Stimulated activated CD4-positive, alpha-beta T cell treated with anti-CD3 and anti-CD28 coated beads, Interleukin-15, amount 100 ng/mL, for 1 hour (primary cell): ENCODE measurements at places on chromosomes 1 and 21.

DNA sequence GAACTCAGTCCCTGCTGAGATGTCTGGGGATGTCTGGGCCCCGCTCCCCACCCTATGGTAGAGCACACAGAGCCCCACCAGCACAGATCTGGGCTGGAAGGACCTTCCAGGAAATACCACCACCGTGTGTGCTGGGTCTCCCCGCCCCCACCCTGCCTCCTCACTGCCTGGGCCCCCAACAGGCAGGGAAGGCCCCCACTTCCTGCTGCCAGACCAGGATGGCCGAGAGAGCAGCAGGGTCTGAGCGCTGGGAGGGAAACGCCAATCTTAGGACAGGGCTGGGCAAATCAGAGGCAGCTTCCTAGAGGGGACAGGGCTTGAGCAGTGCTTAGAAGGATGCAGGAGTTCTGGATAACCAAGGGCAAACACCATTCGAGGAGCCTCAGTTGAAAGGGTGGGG, 11.9 kb downstream of the ADGRB2 start:
- DNase-seq, result no peak

DNA sequence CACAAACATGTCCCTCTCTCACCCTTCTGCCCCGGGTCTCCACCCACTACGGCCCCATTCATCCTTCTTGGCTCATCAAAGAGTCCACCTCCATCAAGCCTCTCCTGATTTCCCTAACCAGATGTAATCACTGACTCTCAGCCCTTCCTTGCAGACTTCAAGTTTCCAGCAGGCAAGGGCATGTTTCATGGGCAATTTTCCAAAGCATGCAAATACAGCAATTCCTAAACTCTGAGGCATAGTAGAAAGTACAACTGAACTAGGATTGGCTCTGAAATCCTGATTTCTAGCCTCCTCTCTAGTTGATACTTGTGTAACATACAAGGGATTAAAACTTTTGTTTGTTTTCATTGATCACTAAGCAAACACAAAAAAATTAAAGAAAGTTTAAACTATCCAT, 109.1 kb upstream of the GADD45A start:
- DNase-seq, result no peak

DNA sequence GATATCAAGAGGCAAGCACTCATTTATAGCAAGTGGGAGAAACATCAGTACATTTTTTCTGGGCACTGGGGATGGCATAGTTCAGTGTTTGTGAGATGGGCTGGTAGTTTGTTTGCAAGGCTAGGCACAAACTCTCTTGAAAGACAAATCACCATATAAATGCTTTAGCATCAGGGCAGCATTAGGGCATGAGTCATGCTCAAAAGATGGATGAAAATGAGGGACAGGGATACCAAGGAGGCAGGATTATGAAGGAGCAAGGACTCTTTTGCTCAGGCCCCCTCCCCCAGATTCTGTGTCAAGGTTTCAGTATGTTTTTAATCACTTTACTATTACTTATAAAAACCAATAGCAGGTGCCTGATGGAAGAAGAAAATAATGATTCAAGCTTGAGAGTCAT, 43.9 kb upstream of the CAMK1G start:
- no peak for DNase-seq

DNA sequence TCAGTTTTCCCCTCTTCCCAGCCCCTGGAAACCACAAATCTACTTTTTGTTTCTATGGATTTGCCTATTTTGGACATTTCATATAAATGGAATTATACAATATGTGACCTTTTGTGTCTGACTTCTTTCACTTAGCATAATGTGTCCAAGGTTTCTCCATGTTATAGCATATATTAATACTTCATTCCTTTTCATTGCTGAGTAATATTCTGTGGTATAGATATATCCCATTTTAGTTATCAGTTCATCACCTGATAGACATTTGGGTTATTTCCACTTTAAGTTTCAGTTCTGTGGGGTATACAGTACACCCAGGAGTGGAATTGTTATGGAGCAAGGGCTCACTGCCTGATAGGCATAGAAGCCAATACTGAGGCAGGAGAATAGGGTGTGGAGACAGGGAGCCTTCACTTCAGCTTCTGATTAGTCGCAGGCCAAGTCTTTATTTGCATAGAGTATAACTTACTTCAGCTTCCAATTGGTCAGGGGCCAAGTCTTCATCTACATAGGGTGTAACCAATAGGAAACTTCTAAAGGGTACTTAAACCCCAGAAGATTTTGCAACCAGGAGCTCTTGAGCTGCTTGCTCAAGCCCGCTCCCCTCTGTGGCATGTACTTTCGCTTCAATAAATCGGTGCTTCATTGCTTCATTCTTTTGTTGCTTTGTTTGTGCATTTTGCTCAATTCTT, 8.3 kb upstream of the NVL start:
- DNase-seq, result no peak

DNA sequence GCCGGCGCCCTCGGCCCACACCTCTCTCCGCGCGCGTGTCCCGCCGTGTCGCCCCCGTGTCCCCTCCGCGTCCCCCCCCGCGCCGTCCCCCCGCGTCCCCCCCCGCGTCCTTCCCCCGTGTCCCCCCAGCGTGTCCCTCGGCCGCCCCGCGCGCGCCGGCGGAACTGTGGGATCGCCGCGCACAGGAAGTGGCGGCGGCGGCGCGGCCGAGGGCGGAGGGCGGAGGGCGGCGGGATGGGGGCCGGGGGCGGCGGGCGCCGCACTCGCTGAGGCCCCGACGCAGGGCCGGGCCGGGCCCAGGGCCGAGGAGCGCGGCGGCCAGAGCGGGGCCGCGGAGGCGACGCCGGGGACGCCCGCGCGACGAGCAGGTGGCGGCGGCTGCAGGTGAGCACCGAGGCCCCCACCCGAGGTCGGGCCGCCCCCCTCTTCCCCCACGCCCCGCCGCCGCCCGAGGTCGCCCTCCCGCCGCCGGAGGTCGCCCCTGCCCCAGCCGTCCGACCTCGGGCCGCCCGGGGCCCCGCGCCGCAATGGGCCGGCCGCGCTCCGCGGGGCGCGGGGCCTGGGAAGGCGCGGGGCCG, at the start of gene AGPAT3:
TSS of gene AGPAT3 (plus strand) at position 262 of the 578 bp plus-strand sequence. CDS start 94,459 bp downstream, outside the sequence.
- DNase-seq, result no peak

- DNase-seq, result no peak
Observed at GRCh38 chr21:42343556-42343955, 7.2 kb downstream of the TFF2 start.

GRCh38 chr21:33053951-33054350, 16.0 kb upstream of the OLIG1 start:
- no peak for DNase-seq

DNA sequence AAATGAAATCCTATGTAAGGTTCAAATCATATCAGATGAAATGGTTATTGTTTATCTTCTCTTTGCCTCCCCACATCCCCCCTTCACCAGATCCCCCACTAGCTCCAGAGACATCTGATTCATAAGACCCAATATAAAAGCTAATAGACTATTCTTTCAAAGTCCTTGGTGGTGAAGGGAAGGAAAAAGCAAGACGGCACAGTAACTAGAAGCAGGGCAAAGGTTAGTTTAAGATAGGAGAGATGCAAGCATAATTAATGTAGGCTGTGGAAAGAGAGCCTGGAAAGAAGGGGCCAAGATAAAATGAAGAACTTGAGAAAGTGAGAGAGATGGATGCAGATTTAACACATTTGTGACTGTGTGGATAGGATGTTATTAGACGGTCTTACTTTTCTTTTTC, 33.8 kb downstream of the BTG3 start:
- DNase-seq, result no peak

DNA sequence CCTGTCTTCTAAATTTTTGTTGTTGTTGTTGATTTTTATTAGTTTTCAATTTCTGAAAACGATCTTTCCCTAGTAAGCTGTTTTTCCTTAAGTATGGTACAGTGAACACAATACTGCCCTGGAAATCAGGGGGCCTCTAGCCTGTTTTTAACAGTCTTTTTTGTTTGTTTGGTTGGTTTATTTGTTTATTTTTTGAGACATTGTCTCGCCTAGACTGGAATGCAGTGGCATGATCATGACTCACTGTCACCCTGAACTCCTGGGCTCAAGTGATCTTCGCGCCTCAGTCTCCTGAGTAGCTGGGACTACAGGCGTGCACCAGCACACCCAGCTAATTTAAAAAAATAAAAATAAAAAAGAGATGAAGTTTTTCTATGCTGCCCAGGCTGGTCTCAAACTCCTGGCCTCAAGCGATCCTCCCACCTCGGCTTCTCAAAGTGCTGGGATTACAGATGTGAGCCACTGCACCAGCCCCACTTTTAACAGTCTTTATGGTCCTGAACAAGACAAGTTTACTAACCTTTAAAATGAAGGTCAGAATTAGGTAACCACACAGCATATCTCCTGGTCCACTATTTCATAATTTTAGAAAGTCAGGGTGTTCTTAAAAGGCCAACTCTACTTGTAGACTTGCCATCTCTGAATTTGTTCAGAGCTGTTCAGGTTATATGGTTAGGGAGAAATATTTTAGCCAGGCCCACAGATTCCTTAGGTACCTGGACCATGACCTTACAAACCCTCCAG, 35.4 kb downstream of the TBCE start:
- DNase-seq, result no peak

GRCh38 chr21:33234635-33235520, 5.1 kb downstream of the IFNAR2 start:
- DNase-seq, result no peak

DNA sequence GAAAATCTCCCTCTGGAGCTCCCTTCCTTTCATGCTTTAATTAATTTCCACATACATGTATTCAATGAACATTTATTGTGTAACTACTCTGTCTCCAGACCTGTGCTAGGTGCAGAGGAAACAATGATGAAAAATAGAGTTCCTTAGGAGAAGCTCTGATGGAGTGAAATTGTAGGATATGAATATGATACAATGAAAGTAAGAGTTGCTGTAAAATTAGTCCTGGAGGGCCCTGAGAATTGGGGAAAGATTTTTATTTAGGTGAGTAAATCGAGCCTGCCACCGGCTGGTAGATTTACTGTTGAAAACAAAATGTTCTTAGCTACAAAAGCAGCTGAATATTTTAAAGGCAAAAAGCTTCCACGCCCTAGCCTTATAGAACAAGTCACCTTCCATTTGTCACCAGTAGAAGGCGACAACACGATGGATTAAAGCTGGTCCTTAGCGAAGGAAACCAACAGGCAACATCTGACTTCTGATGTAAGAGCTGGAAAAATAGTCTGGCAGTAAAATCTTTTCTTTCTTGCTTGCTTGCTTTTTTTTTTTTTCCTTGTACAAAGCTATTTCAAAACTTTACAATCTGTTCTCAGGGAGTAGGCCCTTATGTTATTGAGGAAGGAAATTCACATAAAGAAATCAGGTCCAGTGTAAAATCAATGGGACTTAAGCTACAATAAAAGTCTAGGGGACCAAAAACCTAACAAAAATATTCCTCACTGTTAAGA, 82.0 kb upstream of the ROR1 start:
- no peak for DNase-seq
